NCI-H1048 (cell line): ENCODE measurements at places on chromosomes 2 and 18.

DNA sequence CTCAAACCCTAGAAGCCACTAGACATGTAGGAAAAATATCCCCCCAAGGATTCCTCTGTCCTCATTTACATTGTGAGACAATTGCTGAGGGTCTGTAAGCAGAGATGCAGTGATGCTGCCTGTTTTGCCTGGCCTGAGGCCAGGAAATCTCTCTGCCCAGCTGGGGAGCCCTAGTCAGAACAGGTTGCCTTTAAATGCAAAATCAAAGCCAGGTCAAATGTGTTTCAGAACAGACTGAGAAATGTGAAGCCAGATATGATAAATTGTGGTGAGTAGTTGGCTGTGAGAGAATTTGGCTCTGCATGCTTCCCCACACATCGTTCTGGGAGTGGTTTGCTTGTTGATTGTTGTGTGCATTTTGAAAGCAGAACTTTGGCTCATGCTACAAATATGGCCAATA lies 38.4 kb upstream of the NXPH2 start:
- no peak for DNase-seq

DNA sequence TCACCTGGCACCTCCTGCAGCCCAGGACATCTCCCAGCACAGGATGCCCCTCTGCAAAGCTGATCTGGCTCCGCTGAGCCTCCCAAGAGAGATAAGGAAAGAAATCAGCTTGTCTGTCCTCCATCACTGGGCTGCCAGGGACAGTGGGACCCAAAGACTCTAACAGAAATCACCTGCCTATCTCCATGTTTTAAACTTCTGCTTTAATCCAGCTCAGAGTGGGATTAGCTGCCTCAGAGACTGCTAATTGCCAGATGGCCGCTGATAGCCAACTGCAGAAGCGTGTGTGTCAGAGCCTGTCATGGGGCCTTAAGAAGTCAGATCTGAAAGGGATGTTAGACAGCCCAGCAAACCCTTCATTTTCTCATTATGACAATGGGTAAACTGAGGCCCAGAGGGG lies 389.4 kb upstream of the KLHL29 start:
- no peak for DNase-seq

- DNase-seq, result no peak
These were observed 935.7 kb upstream of the FAM98A start for GRCh38 chr2:34534761-34535160.

DNA sequence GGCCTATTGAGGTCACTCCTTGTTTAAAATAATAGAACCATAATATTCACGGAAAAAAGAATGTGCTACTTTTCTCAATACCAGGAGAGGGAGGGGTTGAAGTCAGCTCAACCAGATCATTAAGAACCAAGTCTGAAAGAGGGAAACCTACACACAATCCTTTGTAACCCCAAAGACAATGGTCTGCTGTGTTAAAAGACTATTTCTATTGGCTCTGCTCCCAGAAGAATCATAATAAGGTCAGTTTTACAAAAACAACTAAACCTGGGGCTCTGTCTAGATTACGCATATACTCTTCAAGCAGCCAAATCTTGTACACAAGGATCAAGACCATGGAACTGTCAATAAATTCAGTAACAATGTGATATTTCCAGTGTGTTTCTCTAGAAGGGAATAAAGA lies 177.2 kb upstream of the CRIM1 start:
- DNase-seq, result no peak

GRCh38 chr2:46363535-46364170 lies 66.4 kb downstream of the EPAS1 start:
- no peak for DNase-seq

DNA sequence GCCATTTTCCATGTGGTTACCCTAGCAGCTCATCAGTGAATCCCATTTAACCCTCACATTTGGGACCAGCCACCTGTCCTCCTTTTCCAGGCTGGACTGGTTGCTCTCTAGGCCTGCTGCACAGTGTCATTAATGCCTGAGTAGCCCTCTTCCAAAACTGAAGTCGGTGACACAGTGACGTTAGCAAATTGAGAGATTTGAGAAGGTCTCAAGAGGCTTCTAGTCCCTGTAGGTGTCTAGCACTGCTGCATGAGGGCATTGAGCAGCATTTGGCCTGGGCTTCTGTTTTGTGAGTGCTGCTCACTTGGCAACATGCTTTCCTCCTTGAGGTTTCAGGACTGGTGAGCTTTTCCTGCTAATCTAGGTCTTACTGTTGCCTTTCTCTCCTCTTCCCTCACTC lies 36.7 kb downstream of the PKP4 start:
- DNase-seq, result no peak

- DNase-seq, result no peak
These were observed 2.4 kb downstream of the CASP8 start for GRCh38 chr2:201262718-201263117.

GRCh38 chr2:36711741-36712314 lies 15.3 kb downstream of the VIT start:
- no peak for DNase-seq

DNA sequence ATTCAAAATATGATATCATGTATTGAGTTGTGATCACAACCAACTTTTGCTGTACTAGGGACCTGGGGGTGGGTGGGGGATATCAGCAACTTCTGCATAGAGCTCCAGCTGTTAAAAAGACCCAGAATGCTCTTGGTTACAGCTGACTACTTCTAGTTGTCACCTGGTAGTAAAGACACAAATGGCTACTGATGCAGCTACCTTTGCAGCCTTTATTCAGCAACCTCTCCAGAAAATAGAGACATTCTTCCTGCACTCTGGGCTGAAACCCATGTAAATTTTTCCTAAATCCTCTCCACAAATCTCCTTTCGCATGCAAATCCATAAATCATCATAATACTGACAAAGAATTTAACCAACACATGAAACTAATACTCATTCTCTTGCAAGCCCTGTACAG lies 238.3 kb downstream of the TCF4 start:
- DNase-seq, result no peak

DNA sequence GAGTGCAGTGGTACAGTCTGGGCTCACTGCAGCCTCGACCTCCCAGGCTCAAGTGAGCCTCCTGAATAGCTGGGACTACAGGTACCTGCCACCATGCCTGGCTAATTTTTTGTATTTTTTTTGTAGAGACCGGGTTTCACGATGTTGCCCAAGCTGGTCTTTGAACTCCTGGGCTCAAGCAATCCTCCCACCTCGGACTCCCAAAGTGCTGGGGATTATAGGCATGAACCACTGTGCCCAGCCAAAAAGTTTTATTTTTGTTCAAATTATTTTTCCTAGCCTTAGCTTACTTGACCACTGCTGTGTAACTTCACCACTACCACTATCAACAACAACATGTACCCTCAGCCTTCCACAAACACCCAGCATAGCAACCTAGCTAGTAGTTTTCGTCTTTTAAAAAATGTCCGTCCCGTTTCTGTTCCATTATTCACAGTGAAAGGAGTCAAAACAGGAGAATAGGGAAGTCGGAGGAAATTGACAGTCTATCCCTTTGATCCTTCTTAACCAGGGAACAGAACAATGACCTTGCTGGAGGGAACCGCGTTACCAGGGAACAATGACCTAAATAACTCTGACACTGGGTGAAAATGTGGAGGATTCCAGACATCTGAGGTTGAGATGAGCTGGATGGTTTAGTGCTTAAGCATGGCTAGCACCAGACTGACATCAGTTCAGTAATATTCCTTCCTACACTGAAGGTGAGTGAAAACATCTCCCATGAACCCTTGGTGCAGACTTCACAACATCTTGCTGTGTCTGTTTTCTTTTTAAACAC lies 69.2 kb upstream of the ARL4C start:
- no peak for DNase-seq

DNA sequence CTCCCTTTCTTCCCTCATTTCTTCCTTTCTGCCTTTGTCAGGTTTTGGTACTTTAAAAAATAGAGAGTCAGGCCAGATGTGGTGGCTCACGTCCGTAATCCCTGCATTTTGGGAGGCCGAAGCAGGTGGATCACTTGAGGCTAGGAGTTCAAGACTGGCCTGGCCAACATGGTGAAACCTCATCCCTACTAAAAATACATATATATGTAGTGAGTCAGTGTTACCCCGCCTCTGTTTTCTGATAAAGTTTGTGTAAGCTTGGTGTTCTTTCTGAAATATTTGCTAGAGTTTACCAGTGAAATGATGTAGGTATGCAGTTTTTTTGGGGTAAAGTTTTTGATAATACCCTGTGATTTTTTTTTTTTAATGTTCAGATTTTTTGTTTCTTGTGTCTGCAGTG lies 58.8 kb downstream of the DGKD start:
- DNase-seq, result no peak

DNA sequence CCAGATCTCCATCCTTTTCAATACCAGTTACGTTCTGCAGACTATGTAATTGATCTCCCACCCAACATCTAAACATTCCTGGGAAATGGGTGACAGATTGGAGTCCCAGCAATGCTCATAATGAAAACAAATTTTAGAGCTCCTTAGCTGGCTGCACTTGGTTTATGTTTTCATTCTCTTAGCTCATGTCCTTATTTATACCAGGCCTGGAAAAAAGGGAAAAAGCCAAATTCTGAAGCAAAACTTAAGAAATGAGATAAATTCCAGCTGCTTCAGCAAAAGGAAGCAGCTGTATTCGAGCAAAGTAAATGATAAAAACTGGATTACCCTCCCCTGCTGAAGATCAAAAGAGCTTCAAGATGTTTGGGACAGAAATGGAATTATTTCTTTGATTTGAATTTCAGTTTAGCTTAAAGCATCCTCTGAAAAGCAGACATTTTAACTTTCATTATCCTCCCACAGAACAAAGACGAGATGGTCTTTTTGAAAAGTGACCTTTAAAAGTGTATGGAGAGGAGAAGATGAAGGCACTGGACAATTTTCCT lies 196.5 kb upstream of the THUMPD2 start:
- no peak for DNase-seq

DNA sequence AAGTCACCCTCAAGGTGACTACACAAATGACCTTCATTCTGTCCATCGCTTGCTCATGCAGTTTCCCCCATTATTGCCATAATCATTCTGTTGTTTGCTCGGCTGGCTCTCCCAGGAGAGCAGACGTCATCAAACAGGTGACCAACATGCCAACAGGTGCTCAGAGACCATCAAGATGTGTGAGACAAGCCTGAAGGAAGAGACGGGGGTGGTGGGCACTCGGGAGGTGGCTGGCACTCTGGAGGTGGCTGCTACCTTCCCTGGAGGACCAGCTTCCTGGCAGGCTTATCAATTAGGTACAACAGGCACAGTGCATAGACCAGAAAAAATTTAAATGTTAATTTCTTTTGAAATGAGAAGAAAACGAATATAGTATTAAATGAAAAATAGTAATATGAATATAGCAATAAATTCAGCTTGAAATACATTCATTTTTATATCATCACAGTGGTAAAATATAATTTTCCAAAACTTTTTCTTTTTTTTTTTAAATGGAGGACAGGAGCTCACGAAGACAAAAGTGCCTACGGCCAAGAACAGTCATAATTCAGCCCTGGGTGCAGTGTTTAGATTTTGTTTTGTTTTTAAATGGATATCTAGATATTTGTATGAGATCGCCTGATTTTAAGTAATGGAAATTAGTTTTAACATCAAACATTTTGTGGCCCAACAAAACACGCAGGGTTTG lies 16.9 kb upstream of the HAAO start:
- no peak for DNase-seq

GRCh38 chr2:45177870-45178269 lies 168.6 kb upstream of the SIX2 start:
- DNase-seq, result no peak

- DNase-seq, result no peak
These were observed 320.3 kb upstream of the VRK2 start for GRCh38 chr2:57726294-57726693.

GRCh38 chr2:15506229-15506819 lies 54.8 kb downstream of the NBAS start:
- no peak for DNase-seq

- no peak for DNase-seq
These were observed 820.8 kb upstream of the FAM98A start for GRCh38 chr2:34419856-34420255.

DNA sequence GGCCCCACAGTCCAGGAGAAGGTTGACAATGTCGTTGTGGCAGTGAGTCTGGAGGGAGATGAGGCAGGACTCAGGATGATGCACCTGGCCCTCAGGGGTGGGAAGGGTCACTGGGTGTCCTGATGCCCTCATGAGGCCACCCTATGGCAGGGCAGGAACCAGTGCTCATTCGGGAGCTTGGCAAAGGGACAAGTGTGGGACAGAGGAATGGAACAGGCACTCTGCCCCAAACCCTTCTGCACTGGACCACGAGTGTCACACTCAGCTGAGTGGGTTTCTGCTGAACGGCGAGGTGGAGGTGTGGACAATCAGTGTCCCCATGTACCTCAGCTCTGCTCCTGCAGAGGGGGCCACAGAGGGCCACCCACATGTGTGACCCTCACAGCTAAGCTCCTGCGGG lies 32.0 kb downstream of the ANKMY1 start:
- DNase-seq, result no peak

- DNase-seq, result no peak
These were observed 3.4 kb downstream of the MBP start for GRCh38 chr18:77129150-77129551.

- DNase-seq, result no peak
These were observed 24.4 kb downstream of the HK2 start for GRCh38 chr2:74858281-74858680.

GRCh38 chr18:26470011-26470637 lies 78.2 kb downstream of the KCTD1 start:
- DNase-seq, result peak; percentile 68

- no peak for DNase-seq
These were observed 143.2 kb downstream of the RHBDD1 start for GRCh38 chr2:226979004-226979403.

GRCh38 chr18:9001209-9001608 lies 101.3 kb upstream of the NDUFV2 start:
- no peak for DNase-seq

DNA sequence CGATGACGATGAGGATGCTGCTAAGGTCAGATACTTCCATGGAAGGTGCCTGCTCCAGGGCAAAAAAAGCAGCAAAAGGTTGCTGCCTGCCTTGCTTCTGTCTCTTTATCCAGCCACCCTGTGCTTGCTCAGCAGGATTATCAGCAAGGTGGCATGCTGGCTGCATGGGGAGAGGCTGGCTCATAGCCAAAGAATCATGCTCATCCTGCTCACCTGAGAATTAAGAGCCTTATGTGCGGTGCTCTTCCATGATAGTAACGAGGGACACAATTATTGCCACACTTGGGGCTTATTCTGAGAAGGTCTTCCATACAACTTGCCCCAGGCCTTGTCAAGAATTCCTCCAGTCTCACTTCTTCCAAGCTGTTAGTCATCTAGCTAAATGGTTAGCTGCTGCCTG lies 60.4 kb upstream of the SEC11C start:
- DNase-seq, result no peak

GRCh38 chr2:196274387-196274809 lies 103.0 kb upstream of the STK17B start:
- no peak for DNase-seq

- no peak for DNase-seq
These were observed 2.4 kb upstream of the GMPPA start for GRCh38 chr2:219496247-219496824.
